ENCODE measurements at places on chromosomes 2 and 18.
A peak's percentile ranks its signal among the peaks of the same experiment; 100 is the strongest.

DNA sequence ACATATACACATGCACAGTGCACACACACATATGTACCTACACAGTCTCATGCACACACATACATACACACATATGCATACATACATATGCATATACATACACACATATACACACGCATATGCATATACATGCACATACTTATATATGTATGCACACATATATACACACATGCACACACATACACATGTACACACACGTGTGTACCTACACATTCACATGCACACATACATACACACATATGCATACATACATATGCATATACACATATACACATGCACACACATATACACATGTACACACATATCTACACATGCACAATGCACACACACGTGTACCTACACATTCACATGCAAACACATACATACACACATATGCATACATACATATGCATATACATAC, 100.3 kb upstream of the TWIST2 start:
- DNase-seq, result no peak

DNA sequence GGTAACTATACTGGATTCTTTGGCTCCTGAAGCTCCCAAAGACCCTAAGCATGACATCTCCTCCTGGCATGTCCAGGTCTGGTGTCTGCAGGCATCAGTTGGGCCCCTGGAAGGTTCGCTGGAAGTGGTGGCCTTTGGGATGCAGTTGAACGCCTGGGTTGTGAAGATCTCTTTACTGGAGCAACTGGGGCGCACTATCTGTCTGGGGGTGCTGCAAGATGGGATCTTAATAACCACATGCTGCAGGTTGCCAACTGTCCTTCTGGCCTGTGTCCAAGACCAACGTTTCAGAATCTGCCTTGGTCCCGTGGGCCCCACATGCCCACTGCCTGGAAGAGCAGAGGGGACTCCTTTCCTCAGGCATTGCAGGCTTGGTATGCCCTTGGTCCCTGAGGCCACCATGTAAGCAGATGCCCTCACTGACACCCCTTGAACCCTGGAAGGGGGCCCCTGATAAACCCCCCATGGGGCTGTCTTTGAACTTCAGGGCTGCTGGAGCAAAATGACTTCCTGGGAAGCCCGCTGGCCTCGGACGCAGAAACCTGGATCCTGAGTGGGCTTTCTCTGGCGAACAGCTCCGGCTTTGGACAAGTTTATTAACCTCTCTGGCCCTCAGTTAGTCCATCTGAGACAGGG, 101.9 kb downstream of the TWIST2 start:
- DNase-seq, result peak; percentile 32

DNA sequence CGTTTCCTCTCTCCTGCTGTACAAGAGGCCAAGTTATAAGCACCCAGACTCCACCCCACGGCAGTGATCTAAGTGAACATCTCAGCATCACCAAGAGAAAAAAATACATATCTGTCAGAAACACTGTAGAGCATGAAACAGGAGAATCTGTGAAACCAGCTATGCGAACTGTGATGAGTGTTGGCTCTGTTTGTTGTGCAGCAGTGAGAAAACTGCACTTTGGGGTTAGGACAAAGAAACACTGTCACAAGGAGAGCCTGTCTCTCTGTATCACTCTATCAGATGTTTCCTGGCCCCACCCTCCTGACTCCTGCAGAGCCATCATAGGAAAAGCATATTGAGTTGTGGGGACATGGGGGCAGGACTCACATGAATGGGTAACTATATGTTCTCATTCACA, 87.1 kb downstream of the LAMA3 start:
- no peak for DNase-seq

- peak; percentile 87 for DNase-seq
Observed at GRCh38 chr2:232327105-232328031, 51.2 kb upstream of the ALPP start.

GRCh38 chr2:2692599-2693389, 361.7 kb upstream of the MYT1L start:
- DNase-seq, result no peak

GRCh38 chr2:219441451-219442255, 7.0 kb downstream of the SPEG start:
- DNase-seq, result no peak

GRCh38 chr2:166376873-166377272, 1.1 kb upstream of the SCN9A start:
- no peak for DNase-seq

GRCh38 chr2:239791526-239792404, 233.4 kb downstream of the NDUFA10 start:
- peak; percentile 32 for DNase-seq

- DNase-seq, result no peak
Observed at GRCh38 chr18:45336448-45336847, 278.8 kb upstream of the SLC14A2 start.

- no peak for DNase-seq
Observed at GRCh38 chr18:10454681-10455557, 484 bp downstream of the APCDD1 start.

- DNase-seq, result no peak
Observed at GRCh38 chr2:150605664-150606063, 118.2 kb upstream of the RND3 start.

DNA sequence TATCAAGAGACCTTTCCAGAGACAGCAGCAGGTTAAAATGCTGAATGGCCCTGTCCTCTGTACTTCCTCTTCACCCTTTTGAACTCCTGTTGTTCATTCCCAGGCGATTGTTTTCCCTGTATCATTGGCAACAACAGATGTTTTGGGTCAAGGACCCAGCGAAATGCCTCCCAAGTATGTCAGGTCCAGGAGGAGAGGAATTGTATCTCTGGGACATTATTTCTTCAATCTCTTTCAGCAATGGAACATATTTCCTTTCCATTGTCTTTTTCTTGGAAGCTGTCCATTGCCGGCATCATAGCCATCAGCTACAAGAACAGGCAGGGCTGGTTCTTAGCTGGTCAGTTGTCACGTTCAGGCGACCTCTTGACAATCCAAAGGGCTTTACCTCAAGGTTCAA, 76.2 kb downstream of the NRP2 start:
- no peak for DNase-seq

DNA sequence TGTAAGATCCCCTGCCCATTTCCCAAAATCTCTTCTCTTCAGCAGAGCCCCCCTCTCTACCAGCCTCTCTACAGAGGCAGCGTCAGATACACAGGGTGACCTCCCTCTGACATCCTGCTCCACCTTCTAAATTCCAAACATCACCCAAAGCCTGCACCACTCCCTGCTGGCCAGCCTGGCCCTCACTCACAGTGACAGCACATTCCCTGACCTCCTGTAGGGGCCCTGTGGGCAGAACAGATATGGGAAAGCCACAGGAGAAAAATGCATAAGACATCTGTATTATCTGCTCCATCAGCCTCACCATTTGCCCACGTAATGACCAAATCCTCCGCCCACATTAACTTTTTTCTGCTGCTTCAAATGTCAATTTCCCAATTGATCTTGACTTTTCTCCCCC, 40.6 kb downstream of the TRABD2A start:
- no peak for DNase-seq

DNA sequence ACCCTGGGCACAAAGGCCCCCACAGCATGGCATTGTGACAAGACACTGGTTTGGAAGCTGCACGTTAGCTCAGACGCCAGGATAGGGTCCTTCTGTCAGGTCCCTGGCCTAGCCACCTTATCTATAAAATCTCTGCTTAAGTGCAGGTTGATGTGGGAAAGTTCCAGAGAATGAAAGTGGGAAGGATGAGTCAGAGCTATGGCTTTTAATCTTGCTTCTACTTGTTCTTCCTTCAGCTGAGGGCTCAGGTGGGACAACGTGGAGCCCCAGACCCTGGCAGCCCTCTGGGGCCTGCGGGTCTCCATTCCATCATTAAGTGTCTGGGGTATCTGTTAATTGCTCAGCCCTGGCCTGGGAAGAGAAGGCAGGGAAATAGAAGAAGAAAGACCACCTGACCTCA, 64.5 kb downstream of the CELF4 start:
- no peak for DNase-seq

DNA sequence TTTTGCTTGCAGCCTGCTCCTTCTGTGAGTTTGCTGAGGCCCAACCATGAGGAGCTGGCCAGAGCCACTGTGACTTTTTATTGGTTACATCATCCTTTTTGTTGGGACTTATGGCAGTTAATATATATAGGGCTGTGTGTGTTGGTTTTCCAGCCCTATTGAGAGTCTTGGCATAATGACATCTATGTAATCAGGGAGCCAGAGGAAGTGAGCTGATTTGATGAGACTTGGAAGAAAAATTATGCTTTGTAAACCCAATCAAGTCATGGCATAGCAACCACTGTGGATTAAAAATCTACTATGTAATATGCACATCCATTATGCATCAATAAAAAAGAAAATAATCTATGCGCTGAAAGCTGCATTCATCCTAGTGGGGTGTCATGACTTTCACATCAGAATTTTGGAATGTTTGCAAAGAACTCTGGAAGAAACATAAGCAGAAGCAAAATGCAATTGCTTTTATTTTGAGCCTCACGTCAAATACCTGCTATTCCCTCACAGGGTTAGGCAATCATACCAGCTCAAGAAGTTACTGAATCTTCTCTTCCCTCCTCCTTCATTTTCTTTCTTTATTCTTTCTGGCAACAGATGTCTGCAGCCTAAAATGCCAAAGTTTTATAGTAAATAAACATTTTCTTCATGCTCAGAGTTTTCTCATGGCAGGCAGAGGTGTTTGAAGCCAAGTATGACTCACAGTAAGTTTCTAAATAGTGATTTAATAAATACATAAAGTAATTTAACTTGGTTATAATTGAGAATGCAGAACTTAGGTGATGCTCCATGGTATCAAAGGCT, 308.5 kb downstream of the KCNS3 start:
- DNase-seq, result no peak

- DNase-seq, result no peak
Observed at GRCh38 chr2:224104668-224105386, 65.7 kb upstream of the SERPINE2 start.

GRCh38 chr18:36349552-36349951, 52.0 kb downstream of the FHOD3 start:
- DNase-seq, result no peak

- DNase-seq, result no peak
Observed at GRCh38 chr2:26988058-26988860, 17.8 kb downstream of the MAPRE3 start.

GRCh38 chr18:3454365-3455089, 4.6 kb downstream of the TGIF1 start:
- DNase-seq, result peak; percentile 63

GRCh38 chr2:149329489-149330126, 779 bp upstream of the LYPD6 start:
- no peak for DNase-seq

- no peak for DNase-seq
Observed at GRCh38 chr2:101386599-101387150, 628 bp downstream of the CREG2 start.

DNA sequence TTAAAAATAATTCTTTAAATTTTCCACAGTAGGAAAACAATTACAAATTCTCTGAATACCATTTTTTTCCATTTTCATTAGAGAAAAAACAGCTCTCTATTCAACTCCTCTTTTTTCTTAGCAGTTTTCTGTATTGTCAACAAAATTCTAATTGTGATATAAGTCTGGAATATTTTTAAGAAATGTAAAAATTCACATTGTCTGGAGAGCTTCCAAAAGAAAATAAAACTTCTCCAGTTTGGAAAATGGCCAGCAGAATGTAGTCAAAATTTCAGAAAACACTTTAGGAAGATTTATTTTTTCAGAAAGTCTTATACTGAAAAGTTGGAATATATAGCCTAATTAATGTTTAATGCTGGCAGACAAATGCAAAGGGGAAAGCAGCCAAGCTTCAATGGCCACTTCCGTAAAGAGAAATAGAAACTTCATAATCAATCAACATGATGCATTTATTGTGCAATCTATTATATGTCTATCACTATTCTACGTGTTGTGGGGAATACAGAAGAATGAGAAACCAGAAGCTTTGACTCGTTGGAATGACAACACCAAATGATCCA, 733.2 kb upstream of the PKDCC start:
- no peak for DNase-seq

DNA sequence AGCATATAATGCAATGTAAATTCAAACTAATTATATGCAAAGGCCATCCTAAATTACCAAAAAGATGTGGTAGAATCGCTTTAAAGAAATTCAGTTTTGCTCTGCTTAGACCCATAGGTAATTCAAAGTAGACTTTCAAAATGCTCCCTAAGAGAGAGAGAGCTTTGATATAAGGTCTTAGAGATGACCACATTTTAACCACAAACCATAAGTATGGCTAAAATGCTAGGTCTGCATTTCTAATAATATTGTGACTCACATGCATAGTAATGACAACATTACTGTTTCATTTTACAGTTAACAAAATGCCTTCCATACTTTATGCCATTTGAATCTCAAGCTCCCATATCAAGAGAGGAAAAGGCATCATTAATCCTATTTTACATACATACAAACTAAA, 144.5 kb downstream of the RAD51AP2 start:
- no peak for DNase-seq

GRCh38 chr2:212282671-212283261, 255.8 kb downstream of the ERBB4 start:
- DNase-seq, result no peak

GRCh38 chr2:41111836-41112627, 660.1 kb upstream of the SLC8A1 start:
- no peak for DNase-seq

DNA sequence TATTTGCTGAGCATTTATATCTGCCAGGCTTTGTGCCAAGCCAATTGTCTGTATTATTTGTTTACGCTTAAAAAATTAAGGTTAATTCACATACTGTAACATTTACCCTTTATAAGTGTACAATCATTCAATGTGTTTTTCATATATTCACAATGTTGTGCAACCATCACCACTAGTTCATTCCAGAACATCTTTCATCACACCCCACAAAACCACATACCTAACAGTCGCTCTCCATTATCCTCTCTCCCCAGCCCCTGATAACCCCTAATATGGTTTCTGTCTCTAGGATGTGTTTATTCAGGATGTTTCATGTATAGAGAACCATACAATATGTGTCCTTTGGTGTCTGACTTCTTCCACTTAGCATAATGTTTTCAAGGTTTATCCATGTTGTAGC, 234.1 kb downstream of the INSIG2 start:
- DNase-seq, result no peak

- DNase-seq, result no peak
Observed at GRCh38 chr2:132448771-132449170, 32.2 kb downstream of the GPR39 start.

- DNase-seq, result no peak
Observed at GRCh38 chr2:20145497-20146193, 79.3 kb downstream of the SDC1 start.

DNA sequence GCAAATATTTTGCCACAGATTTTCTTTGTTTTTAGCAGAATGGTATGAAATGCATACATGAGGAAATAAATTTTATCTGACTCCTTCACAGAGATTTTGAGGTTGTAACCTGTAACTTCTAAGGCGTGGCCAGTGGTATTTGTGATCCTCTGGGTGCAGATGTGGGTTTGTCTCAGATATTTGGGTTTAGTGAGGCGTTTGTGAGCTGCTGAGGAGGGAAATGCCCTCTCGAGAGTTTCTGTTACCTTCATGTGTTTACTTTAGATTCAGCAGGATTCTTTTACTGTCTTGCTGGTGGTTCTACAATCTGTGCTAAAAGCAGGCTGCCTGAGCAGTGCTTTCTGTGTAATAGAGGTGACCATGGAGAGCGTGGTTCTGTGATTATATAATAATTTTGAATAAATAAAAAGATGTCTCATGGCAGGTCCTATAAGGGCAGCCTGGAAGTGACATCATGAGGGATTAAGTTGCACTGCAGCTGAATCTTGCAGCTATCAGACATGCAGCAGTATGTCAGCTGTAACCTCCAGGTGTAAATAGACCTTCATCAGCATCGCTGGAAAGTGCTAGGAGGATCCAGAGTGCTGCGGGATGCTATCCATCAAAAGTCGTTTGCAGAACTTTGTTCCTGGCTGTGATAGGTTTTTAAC, 34.1 kb downstream of the TANC1 start:
- DNase-seq, result no peak

GRCh38 chr2:113198048-113198789, 24.4 kb downstream of the PSD4 start:
- no peak for DNase-seq
